ENCODE measurements at places on chromosomes 3 and 15.

GRCh38 chr3:125107363-125107762 lies 51.6 kb upstream of the HEG1 start:
- DNase-seq, result no peak

DNA sequence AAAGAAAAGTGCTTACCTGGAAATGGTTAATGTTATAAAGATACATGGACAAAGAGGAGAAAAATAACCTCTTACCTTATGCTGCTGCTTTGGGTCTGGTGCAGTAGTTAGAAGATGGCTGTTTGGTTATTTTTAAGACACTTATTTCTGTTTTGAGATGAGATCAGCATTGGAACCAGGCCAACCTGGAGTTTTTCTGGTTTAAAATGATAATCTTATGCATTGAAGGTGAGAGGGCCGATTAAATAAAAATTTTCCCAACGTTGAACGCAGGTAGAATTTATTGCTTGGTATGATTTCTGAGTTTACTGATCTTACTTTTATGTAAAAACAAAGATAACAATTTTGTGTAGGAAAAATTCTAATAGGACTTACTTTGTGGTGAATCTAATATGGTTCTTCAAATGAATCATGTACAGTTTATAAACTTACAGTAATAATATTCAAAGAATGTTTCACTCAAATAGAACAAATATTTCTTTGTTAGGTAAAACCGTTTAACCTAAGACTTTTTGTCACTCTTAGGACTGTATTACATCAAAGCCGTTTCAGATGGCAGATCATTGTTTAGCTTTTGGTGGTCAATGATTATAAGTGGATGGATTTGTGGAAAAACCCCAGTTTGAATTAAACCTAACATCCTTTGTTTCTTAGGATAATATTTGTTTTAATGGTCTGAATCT lies 14.9 kb downstream of the UBE2E2 start:
- DNase-seq, result no peak

GRCh38 chr15:61299075-61299763 lies 70.1 kb upstream of the RORA start:
- no peak for DNase-seq

GRCh38 chr3:30625541-30626438 lies 19.4 kb downstream of the TGFBR2 start:
- no peak for DNase-seq

DNA sequence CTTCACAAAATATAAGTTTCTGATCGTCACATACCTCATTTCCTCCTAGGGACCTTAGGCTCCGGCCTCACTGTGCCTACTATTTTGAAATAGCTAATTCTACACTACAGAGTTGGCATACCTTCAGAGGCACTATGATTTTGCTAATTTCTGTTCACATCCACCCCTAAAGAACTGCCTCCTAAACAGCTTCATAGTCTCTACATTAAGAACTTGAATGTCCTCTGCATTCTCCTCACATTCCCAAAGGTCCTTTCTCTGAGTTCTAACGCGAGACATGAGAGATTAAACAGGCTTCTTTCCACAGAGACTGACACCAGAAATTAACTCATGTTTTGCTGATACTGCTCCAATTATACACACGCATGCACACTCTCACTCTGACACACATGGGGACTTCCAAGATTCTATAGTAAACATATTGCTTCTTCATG lies 75.5 kb downstream of the DLG1 start:
- no peak for DNase-seq

- DNase-seq, result no peak
These were observed 18.8 kb downstream of the TIPARP start for GRCh38 chr3:156693166-156693565.

DNA sequence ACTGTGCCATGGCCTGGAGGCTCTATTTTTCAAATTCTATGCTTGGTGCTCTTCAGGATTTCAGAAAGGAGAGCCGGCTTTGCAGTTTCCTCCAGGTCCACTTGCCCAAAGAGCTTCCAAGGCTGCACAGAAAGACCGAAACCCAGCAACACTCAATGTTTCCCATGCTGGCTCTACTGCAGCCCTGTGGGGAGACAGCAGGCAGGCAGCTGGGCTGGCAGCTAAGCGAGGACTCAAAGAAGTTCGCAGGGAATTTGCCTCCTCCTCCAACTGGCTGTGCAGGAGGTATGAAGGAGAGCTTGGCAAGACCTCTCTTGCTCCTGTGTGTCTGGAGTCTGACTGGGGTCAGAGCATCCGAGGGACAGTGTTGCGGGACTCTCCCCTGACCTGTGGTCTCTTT lies 17.4 kb upstream of the ITGA11 start:
- no peak for DNase-seq

DNA sequence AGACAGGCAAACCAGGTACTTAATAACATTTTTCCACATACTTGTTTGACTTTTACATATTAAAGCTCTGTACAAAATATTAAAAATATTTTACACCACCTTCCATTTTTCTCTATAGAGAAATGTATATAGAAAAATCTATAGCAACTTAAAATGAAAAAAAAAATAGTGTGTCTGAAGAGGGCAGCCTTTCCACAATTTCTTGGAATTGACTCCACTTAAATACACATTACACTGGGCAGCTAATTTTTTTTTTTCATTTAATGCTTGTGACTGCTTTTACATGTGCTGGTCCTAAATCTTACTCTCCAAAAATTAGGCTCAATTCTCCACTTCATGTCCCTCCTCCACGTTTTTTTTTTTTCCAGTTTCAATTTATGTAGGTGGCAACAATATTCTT lies 427.0 kb upstream of the RBMS3 start:
- DNase-seq, result no peak

GRCh38 chr3:38141952-38142273 lies 3.5 kb downstream of the MYD88 start:
- DNase-seq, result no peak

- no peak for DNase-seq
These were observed 48.1 kb downstream of the BBS4 start for GRCh38 chr15:72733941-72734738.

- no peak for DNase-seq
These were observed 319.9 kb upstream of the GRM7 start for GRCh38 chr3:6540981-6541380.

DNA sequence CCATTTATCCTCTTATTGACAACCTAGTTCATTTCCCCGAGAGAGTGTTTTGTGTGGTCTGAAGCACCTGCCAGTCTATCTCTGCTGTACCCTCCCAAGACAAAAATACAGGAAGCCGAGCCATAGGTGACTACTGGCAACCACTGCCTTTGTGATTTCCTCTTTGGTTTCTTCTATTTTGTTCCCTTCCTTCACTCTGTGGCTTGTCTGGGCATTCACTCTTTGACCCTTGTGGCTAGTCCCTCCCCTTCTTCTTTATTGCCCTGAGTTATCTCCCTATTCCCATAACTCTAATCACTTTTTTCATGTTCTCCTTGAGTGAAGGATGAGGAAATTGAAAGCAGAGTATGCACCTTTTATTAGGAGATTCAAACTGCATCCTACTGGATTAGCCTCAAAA lies at the start of gene ADGRG7:
ADGRG7 (plus strand) TSS at position 297 of the 400 bp plus-strand sequence. CDS start 256 bp downstream, outside the sequence.
- DNase-seq, result no peak

GRCh38 chr15:92954578-92954977 lies 54.5 kb downstream of the CHD2 start:
- no peak for DNase-seq

- DNase-seq, result no peak
These were observed 1.7 kb downstream of the PKM start for GRCh38 chr15:72229076-72229946.

GRCh38 chr3:112467539-112467938 lies 31.7 kb downstream of the BTLA start:
- no peak for DNase-seq

GRCh38 chr15:77607111-77607893 lies 25.4 kb downstream of the LINGO1 start:
- no peak for DNase-seq

- no peak for DNase-seq
These were observed 140.1 kb downstream of the ADAMTS17 start for GRCh38 chr15:100201376-100202280.

- no peak for DNase-seq
These were observed 24.3 kb downstream of the VIPR1 start for GRCh38 chr3:42526616-42527367.

- DNase-seq, result no peak
These were observed 47.5 kb upstream of the LIMD1 start for GRCh38 chr3:45546716-45547701.

DNA sequence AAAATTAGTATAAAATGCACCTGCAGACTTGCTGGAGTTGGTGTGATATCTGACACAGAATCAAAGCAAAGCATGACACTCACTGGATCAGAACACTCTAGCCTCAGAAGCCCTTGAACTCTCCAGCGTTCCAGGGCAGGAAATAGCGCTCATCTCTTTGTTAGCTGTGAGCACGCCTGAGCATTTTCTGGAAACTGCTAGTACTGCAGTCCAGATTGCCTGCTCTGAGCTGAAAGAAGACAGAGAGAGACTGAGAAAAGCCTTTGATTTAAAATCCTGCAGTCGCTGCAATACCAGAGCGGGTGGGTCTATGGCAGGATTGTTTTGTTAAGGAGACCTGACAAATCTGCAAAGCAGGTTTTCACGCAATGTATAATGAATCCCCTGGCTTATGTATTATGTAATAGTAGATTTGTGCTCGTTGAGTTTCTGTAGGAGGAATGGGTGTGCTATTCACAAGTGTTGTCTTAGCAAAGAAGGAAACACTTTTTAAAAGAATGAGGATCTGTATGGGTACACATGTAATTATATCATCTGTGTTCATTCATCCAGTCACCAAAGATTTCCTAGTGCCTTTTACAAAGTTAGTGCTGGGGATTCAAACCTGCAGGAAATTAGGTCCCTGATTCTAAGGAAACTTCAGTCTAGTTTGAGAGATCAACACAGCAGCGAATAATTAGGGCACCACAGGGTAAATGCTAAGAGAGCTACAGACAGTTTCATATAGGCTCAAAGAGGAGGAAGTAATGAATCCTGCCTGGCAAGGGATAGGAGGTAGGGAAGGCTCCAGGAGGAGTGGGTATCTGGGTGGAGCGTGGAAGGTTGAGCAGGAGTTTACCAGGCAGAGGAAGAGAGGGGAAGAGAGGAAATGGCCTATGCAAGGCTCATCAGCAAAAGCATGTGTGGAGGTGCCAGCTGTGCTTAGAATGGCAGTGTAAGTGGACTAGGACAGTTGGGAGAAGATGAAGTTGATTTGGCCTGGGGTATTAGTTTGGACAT lies 26.1 kb upstream of the MGLL start:
- DNase-seq, result no peak

GRCh38 chr3:196096382-196096953 lies 14.6 kb upstream of the TFRC start:
- DNase-seq, result no peak

- no peak for DNase-seq
These were observed 46.4 kb upstream of the TM4SF4 start for GRCh38 chr3:149428087-149428486.

- peak; percentile 78 for DNase-seq
These were observed 678.1 kb upstream of the CCDC54 start for GRCh38 chr3:106699122-106699521.
